ENCODE measurements at places on chromosomes 7 and 10.
A peak's percentile ranks its signal among the peaks of the same experiment; 100 is the strongest.

DNA sequence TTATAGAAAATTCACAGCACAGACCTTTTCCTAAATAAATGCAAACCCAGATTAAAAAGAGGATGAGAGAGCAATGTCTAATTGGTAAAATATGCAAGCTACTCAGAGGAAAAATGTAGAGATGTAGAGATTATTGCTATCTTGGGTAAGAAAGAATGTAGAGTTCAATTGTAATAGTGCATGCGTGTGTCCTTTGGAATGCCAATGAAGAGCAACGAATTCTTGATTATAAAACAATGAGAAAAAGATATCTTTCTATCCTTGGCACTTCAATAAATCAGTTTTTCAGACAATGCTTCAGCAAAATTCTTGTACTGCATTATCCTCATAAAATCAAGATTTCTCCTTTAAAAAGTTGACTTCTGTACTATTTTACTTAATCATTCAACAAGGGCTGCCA lies 50.9 kb downstream of the SEMA3D start:
- DNase-seq: no peak

GRCh38 chr10:66805612-66806011 lies 120.2 kb upstream of the LRRTM3 start:
- DNase-seq: no peak

GRCh38 chr7:135930565-135931461 lies 46.3 kb downstream of the MTPN start:
- DNase-seq: no peak

DNA sequence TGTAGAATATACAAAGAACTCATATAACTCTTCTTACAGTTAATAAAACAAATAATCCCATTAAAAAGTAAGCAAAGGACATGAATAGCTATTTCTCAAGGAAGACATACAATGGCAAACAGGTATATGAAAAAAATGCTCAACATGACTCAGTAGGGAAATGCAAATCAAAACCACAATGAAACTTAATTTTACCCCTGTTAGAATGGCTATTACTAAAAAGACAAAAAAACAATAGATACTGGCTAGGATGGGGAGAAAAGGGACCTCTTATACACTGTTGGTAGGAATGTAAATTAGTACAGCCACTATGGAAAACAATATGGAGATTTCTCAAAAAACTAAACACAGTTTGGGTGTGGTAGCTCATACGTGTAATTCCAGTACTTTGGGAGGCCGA lies 37.8 kb downstream of the HERPUD2 start:
- DNase-seq: no peak

DNA sequence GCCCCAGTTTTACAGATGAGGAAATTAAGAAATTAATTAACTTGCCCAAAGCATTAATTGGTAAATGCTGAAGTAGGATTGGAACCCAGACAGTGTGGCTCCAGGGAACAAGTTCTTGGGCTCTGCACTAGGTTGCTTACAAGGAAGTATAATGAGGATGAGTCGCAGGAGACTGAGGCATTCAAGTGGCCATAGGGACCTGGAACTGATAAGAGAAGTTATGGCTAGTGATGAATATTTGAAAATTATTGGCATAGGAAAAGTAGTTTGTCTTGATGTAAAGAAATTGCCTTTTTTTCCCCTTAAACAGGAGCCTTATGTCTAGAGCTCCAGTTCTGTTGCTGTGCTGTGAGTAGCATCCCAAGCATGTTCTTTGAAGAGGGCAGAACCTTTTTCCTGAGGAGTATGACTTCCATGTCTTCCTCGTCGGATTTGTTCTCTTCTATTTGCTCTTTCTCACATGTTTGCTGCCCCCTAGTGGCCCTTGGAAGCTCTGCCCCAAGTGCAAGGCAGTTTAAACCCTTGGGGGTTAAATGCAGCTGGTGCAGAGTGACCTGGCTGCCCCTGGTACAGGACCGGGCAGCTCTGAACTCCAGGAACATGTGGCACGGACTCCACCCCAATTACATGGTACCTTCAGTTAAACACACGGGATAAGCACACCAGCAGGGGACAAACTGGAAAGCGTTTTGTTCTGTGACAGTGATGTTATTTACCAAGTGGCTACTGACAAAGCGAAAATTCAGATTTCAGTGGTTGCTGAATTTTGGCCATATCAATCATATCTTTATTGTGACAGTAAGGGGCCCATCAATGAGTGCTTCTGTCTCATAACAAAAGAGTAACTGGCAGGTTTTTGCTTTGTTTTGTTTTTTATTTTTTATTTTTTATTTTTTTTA lies 148.8 kb downstream of the HECW1 start:
- peak; percentile 87 for DNase-seq

GRCh38 chr7:123190109-123190831 lies 9.5 kb downstream of the SLC13A1 start:
- DNase-seq: no peak

DNA sequence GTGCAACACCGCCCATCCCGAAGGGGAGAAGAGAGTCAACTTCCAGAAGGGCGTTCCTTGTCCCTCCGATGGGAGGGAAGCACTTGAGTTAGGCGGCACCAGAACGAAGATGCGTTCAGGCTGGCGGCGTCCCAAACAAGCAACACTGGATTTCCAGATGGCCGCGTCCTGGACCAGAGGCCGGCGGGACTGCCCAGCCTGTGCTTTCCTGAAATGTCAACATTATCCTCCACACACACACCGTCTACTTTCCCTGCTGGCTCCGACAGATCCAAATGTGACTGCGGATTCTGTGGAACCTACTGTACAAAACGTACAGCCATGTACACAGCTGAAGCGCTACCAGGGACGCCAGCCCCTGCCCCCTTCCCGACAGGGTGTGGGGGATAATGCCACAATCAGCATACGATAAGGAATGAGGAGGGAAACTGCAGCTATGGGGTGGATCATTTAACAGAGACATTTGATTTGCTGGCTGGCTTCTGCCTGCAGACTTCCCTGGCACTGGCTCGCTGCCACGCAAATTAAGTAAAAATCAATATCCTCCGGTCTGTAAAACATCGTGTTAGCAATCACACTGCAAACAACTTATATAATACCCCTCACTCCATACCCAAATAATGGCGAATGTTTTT lies 82.1 kb downstream of the ZRANB1 start:
- no peak for DNase-seq

DNA sequence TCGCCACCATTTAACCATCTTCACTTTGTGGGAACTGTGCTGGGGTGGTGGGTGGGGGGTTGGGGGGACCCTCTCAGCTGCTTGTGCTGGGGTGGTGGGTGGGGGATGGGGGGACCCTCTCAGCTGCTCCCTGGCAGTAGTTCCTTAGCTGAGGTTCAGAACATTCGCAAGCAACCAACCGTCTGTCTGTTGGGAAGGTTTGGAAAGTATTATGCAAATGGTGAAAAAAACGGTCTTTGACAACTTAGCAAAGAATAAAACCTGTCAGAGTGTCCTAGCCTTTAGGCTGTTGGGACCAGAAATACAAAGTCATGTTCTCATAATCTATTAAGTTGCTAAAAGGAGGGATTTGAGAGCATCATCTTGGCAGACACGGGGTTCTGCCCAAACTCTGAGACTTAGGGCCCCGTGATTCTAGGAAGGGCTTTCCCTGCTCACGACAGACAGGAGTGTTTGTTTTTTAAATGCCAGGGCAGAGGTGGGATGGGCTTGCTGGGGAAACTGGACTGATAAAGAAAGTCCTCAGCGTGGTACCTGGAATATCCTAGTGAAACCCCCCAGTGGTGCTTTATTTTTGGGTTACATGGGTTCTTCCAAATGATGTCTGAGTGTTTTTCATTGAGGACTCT lies 14.1 kb upstream of the SRGN start:
- no peak for DNase-seq

- DNase-seq: no peak
These were observed 1.1 kb downstream of the RADIL start for GRCh38 chr7:4882169-4883032.

GRCh38 chr7:142353147-142354060 lies 95.5 kb upstream of the PRSS58 start:
- DNase-seq: no peak

GRCh38 chr10:121250995-121251764 lies 347.1 kb downstream of the FGFR2 start:
- no peak for DNase-seq

- no peak for DNase-seq
These were observed 335.4 kb upstream of the NRP1 start for GRCh38 chr10:33669904-33670303.

- no peak for DNase-seq
These were observed 18.8 kb downstream of the TET1 start for GRCh38 chr10:68578974-68579373.

DNA sequence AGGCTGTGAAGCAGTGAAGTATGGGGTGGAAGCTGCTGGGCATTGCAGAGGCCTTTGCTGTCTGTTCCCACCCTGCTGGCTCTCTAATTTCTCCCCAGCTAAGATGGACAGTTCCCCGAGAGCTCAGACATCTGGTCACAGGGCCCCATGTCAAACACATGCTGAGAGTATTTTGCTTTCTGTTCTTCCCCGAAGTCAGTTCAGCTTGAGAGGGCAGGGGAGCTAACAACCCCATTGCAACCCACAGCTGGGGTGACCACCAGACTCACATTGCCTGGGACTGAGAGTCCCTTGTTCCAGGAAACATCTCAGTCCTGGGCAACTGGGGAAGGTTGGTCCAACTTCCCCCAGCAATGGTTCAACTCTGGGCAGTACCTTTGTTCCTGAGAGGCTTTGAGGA lies 52.8 kb downstream of the ABCA13 start:
- DNase-seq: no peak

GRCh38 chr7:156640949-156641485 lies 443 bp downstream of the RNF32 start:
- peak; percentile 92 for DNase-seq

DNA sequence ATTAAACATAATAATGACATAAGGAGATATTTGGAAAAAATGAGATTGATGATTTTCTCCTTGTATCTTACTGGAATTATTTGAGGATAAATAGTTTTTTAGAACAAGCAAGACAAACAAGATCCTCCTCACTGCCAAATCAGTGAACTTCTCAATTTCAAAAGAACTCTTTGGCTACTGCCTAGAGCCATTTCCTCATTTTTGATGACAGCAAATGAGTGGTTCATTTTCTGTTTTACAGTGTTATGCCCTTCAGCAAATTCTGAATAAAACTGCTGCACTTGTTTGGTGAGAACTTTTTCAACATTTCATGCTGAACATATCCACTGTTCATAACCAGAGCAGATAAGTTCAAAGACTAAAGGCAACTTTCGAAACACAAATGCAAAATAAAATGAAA lies 42.5 kb upstream of the AHR start:
- DNase-seq: no peak

DNA sequence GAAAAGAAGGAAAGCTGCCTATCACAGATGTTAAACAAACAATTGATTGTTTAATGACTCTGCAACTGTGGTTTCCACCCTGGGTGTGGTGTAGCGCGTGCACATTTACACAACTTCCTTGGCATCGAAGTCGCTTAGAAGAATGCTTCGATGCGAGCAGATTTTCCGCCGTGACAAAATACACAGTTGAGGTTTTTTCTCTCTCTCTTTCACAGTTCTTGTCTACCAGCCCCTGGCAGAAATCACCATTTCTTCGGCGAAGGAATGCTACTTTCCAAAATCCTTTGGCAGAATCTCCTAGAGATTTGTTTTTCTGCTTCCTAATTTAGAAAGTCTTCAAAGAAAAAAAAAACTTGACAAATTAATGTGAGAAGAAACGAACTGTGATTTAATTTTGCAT lies 70.7 kb upstream of the C1QL3 start:
- no peak for DNase-seq

DNA sequence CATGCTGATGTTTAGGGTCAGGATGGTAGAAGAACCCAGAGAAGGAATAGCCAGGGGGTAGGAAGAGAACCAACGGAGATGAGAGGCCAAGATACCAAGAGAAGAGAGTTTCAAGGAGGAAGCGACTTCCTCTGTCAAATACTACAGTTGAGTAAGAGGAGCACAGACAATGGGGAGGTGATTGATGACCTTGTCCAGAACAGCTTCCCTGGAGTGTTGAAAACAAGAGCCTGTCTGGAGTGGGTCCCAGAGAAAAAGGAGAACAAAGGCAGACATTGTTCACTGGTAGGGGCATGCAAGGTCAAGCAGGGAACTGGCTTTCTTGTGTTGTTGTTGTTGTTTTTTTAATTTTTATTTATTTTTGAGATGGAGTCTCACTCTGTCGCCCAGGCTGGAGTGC lies 9.6 kb upstream of the TRIM56 start:
- no peak for DNase-seq

DNA sequence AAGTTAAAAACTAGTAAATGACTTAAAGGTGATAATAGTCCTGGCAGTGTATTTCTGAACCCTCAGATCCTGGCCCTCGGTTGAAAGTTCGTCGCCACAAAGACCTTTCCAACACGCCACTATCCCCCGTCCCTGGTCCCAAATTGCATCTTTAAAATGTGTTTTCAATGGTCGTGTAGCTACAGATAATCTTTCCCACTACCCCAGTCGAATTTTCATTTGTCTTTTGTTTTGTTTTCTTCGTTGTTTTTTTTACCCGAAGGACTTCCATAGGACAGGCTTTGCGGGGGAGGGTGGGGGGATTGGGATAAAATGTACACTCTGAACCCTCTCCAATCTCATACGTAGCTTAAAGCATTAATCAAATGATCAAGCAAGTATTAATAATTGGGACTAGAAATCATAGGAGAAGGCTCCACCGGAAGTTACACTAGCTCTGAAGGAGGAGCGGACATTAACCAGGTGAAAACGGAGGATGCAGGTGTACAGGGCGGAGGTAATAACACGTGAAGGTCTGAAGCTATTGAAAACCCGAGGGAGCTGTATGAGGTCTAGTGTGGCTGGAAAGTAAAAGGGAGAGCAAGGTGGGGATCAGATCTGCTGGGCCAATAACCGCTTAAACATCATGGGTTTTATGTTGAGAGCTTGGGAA lies 32.8 kb upstream of the PHF14 start:
- no peak for DNase-seq

GRCh38 chr10:6065406-6065805 lies 3.2 kb upstream of the IL2RA start:
- DNase-seq: no peak

DNA sequence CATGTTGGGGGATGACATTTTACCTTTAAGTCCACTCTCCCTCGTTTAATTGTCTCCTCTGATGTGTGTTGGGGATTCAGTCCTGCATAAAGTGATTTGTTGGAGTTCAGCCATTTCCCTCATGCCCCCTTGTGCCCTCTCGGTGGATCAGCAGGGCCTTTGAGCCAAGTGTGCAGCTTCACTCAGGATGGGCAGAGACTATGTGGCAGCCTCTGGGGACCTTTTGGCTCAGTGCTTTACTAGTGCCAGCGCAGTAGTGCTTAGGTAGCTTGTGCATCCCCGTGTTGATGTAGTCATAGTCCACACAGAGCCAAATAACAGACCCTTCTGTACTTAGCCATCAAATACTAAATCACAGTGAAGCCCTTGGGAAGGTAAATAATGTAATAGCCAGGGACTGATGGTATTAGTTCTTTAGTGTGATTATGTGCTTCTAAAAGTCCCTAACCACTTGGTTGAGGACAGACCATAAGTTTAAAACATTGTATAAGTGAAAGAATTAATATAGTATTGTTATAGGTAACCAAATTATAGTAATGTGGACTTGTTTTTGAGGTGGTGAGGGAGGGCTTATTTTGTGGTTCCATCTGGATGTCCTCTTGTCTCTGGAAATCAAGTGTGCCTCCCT lies 11.4 kb downstream of the BUB3 start:
- peak; percentile 39 for DNase-seq

GRCh38 chr7:130369831-130370550 lies 10.3 kb upstream of the CPA1 start:
- no peak for DNase-seq

- no peak for DNase-seq
These were observed 8.4 kb upstream of the CH25H start for GRCh38 chr10:89215511-89215910.

All from RKO (cell line).